ENCODE measurements at places on chromosomes 3 and 15. TPM values are rescaled to one million over a fixed set of nuclear protein-coding genes. Genes with fewer than 3 reads are reported as not detected.
A peak's percentile ranks its signal among the peaks of the same experiment; 100 is the strongest.

DNA sequence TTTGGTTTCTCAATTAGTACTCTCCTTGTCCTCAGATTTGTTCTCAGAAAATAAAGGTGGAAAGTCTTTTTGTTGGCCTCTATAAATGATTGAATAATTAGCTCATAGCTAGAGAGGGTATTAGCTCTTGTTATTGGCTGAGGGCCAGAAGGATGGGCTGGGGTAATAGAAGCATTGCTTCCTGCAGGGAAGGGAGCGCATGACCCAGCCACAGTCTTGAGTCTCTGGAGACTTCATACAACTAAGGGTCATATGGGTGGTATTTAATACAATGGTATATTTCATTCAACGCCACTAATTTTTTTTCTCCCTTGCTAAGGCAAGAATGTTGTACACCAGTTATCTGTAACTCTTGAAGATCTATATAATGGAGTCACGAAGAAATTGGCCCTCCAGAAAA is 8.4 kb downstream of the DNAJA4 start:
- no peak for DNase-seq

GRCh38 chr3:54900838-54901591 is 26.8 kb downstream of the LRTM1 start:
- no peak for DNase-seq

DNA sequence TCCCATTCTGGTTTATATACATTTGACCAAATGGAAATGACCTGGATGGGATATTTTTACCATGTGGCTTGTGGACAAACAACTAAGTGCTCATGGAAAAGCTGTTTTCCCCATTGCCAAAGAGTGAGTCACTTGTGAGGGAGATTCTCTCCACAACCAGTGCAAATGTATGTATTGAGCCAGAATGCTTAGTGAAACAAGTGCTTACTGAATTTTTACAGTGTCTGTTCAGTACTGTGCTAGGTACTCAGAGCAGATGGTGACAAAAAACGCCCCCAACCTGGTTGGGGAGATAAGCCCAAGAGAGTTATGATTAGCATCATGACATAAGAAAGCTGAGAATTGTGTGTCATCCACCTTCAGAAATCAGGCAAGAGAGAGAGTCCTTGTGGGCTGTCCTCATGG is 2.3 kb downstream of the CHP1 start:
- peak; percentile 88 for DNase-seq

DNA sequence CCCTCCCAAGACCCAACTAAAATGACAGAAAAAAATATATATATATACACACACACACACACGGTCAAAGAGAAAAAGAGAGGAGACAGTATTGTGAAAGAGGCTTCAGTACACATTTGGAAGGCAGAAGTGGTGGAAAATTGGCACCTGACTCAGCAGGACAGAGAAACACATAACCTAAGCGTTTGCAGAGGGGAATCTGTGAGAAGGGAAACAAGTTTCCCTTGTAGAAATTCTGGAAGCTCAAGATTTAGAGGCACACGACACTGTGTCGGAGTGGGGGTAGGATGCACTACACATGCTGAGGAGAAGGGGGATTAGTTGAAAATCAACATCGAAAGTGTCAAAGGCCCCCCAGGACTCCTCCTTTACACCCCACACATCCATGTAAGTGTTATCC is 53.1 kb downstream of the PAK2 start:
- peak; percentile 65 for DNase-seq

GRCh38 chr3:69254351-69254750 is 131.5 kb downstream of the FRMD4B start:
- DNase-seq, result no peak

The LRRC34 gene
- 2.2 TPM for total RNA-seq

The DUOXA2 gene
- total RNA-seq, result not detected

The GOLGA6L7 gene
- total RNA-seq, result not detected

The TMEM266 gene
- not detected for total RNA-seq

The C3orf85 gene
- not detected for total RNA-seq

The FLNB gene
- total RNA-seq, result 274 TPM

Measured in osteoblast (primary cell).